ENCODE measurements at places on chromosomes 6 and 20. TPM values are rescaled to one million over a fixed set of nuclear protein-coding genes. Genes with fewer than 3 reads are reported as not detected.
A peak's percentile ranks its signal among the peaks of the same experiment; 100 is the strongest.

DNA sequence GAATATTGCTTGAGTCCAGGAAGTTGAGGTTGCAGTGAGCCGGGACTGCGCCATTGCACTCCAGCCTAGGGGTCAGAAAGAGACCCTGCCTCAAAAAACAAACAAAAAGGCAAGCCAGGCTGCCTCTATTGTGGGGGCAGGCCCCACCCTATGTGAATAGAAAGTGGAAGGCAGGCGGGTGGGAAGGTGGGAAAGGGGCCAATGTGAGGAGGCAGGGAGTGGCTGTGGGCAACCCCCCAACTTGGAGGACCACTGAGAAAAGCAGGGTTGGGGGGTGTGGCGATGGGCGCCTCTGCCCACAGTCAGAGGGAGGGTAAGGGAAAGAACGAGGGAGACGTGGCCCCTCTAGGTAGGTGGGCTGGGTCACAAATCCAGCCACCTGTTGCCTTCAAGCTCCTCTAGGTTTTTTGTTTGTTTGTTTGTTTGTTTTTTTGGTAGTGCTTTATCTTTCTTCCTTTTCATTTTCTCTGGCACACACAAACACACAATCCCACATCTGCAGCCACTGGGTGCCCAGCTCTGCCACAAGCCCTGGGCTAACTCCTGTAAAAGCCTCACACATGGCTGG, 5.3 kb upstream of the AP5S1 start:
- DNase-seq, result no peak

GRCh38 chr6:158042245-158042798, 60.7 kb downstream of the SYNJ2 start:
- peak; percentile 83 for DNase-seq

DNA sequence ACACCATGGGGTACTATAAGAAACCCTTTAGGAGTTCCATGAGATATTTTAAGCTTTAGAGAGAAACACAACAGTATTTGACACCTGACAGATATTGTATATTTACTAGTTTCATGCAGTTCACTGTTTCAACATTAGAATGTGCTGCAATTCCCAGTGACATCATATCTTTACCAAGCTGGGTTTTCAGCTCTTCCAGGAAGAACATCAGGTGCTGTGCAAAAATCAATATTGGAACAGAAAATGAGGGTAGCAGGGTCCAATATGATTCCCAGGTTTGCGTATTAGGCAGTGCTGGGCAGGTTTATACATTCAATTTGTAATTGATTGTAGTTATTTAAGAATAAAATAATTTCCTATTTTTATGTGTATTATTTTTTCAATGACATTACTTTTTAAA, 500.0 kb upstream of the EPHA7 start:
- no peak for DNase-seq

DNA sequence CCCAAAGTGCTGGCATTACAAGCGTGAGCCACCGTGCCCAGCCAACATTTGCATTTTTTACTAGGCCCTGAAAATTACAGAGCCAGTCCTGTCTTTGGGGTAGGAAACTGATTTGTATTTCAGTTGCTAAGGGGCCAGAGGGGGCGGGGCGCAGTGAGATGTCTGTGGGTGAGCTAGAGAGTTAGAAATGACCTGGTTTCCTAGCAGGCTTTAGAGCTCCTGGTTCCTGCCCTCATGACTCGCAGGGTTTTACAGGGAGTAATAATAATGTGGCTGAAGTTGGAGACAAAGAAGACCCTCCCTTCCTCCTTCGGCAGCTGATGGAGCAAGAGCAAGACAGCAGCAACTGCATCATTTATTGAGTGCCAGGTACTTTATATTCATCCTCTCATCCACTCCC, 131.5 kb downstream of the TFAP2C start:
- no peak for DNase-seq

- no peak for DNase-seq
Measured at GRCh38 chr6:3297006-3297405, 38.3 kb downstream of the PSMG4 start.

GRCh38 chr6:89353702-89354392, 1.3 kb upstream of the UBE2J1 start:
- DNase-seq, result no peak

GRCh38 chr6:138105446-138105845, 1.8 kb downstream of the PERP start:
- DNase-seq, result no peak

- DNase-seq, result no peak
Measured at GRCh38 chr20:54497931-54498718, 22.7 kb downstream of the DOK5 start.

C6orf15 gene
- total RNA-seq, result not detected

C6orf163 gene
- 1.4 TPM for total RNA-seq

DNA sequence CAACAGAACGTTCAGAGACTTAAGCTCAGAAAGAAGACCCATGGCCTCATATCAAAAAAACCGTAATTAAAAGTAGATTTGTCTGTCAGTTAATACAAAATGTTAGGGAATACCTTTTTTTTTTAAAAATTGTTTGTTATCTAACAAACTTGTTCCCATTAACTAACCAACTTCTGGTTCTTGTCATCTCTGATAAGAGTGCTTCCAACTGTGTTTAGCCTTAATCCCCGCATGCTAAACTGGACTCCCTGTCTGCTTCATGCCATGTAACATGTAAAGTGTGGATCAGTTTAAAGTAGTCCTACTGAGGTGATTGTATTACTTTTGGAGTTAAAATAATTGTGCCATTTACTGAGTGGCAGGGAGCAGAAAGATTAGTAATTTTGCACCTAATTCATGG, 6.3 kb downstream of the JARID2 start:
- DNase-seq, result no peak

GRCh38 chr6:55902796-55903195, 27.4 kb upstream of the BMP5 start:
- no peak for DNase-seq

MCCD1 gene
- total RNA-seq, result not detected

ACTL10 gene
- total RNA-seq, result not detected

PACRG gene
- not detected for total RNA-seq

DNA sequence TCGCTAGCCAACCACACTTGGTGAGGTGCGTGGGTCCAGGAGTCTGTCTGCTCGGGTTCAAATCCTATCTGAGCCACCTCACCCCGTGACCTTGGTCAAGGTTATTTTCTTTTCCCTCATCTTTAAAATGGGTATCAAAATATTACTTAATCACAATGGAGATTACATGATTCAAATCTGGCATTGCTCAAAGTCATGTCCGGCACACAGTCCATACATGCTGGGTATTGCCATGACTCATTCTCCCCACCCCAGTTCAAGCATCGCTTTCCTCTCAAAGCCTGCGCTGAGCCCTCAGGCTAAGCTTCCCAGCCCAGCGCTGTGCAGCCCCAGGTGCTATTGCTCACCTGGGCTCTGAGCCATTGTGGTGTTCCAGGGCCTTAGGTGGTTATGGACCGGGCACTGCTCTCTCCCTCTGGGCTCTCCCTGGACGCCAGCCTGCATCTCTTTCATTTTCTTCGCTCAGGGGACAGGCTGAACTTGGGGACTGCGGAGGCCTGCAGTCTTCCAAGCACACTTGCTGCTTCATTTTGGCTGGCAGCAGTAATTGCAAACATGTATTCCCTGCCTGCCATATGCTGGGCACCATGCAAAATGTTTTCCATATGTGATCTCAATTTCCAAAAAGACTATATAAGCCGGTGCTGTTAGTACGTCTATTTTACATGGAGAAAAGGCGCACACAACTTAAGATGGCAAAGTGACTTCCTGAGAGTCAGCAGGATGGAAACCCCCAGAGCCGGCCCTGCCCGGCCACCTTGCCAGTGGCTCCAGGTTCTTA, 27.3 kb downstream of the WRNIP1 start:
- DNase-seq, result no peak

- DNase-seq, result peak; percentile 47
Measured at GRCh38 chr6:37696841-37697662, 631 bp downstream of the MDGA1 start.

PCK1 gene
- 0.73 TPM for total RNA-seq

GRCh38 chr20:44533928-44534327, 12.1 kb upstream of the SERINC3 start:
- peak; percentile 13 for DNase-seq

HLA-DQA1 gene
- 0.49 TPM for total RNA-seq

GRCh38 chr6:111211411-111212030, 124.2 kb downstream of the SLC16A10 start:
- peak; percentile 54 for DNase-seq

CDH4 gene
- total RNA-seq, result not detected

GRCh38 chr6:89073014-89073620, 7.4 kb upstream of the PNRC1 start:
- DNase-seq, result peak; percentile 51

LINC00237 gene
- not detected for total RNA-seq

DNA sequence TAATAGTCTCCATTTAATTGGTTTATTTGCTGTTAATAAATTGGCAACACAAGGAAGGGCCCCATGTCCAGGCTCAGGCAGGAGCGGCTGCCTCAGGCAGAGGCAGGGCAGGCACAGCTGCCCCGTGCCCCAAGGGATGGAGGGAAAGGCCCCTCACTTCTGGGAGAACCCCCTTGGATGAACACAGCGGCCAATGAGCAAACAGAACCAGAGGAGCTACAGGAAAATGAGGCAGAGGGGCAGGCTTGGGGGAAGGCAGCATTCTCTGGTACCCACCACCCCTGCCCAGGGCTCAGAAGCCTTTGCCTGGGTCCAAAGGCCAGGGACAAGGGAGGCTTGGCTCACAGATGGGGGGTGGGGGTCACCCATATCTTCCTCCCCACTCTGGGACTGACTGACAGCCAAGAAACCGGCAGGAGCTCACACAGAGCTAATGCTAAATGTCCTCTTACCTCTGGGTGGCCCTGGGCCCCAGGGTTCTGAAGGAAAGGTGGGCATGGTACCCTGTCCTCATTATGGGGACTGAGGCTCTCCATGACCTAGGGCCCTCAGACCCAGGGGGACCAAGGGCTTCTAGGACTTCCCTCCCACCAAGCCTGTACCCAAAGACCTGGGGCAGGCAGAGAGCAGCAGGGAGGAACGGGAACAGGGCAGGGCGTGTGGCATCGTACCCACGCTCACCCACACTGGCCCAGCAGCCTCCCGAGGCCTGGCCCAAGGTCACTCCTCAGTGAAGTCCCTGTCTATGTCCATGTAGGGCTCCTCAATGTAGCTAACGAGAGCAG, 47.0 kb downstream of the MYH7B start:
- DNase-seq, result no peak

GRCh38 chr20:63530788-63531160, 6.4 kb downstream of the PTK6 start:
- no peak for DNase-seq

- no peak for DNase-seq
Measured at GRCh38 chr6:40504274-40504673, 82.9 kb downstream of the LRFN2 start.

ZSCAN9 gene
- 19.0 TPM for total RNA-seq

- DNase-seq, result no peak
Measured at GRCh38 chr6:168196881-168197635, 118.0 kb upstream of the FRMD1 start.

TMC2 gene
- total RNA-seq, result not detected

Measured in K562 (cell line).